ENCODE measurements at places on chromosomes 4 and X.

- H3K4me1 ChIP-seq, result no peaks in the 10 kb centered on the region
- no peaks in the 10 kb centered on the region for H3K36me3 ChIP-seq
- H3K27ac ChIP-seq, result no peak overlapping the region
- DNase-seq, result no peak
- H3K27me3 ChIP-seq, result no peaks in the 10 kb centered on the region
These were observed 364.5 kb downstream of the MAPK10 start for GRCh38 chr4:85995361-85995760.

DNA sequence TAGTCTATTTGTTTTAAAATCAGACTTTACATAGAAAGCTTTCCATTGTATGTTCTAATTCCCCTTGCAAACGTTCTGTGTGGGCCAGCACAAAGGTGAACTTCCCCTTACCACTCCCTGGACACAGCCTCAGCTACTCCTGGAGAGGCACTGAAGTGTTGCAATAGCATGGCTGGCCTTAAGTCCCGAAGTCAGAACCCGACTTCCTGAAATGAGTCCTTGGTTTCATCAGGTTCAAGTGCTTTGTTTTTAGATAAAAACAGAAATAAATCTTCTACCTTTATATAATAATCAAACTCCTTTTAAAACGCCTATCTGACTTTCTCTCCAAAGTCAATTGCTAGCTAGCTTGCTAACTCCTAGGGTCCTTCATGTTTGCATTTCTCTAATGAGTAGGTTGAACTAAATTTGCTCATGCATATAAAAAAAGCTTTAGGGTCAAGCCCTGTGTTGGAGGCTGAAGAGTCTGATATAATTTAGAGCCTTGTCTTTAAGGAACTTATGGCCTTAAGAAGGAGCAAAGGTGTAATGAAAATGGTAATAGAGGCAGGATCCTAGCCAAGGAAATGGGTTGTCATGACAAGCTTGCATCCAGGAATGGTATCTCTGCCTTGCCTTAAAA lies 9.0 kb downstream of the BMP3 start:
- H3K4me1 ChIP-seq, result no peaks in the 10 kb centered on the region
- DNase-seq, result no peak
- H3K4me3 ChIP-seq, result no peak overlapping the region
- H3K27me3 ChIP-seq, result no peaks in the 10 kb centered on the region

DNA sequence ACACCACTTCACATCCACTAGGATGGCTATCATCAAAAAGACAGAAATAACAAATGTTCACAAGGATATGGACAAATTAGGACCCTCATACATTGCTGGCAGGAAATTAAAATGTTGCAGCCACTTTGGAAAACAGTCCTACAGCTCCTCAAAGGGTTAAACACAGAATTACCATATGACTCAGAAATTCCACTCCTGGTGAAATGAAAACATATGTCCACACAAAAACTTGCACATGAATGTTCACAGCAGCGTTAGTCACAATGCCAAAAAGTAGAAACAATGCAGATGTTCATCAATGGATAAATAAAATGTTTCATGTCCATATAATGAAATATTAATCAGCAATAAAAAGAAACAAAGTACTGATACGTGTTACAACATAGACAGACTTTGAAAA lies 15.1 kb downstream of the S100G start:
- H3K36me3 ChIP-seq, result no peaks in the 10 kb centered on the region
- H3K27me3 ChIP-seq, result no peaks in the 10 kb centered on the region
- no peak overlapping the region for H3K27ac ChIP-seq
- H3K4me1 ChIP-seq, result no peaks in the 10 kb centered on the region
- no peak overlapping the region for H3K4me3 ChIP-seq
- no peak for DNase-seq

GRCh38 chr4:24769571-24769970 lies 25.8 kb upstream of the SOD3 start:
- no peaks in the 10 kb centered on the region for H3K27me3 ChIP-seq
- DNase-seq, result no peak
- no peak overlapping the region for H3K27ac ChIP-seq
- H3K4me3 ChIP-seq, result no peak overlapping the region

- H3K4me3 ChIP-seq, result no peak overlapping the region
- DNase-seq, result no peak
- no peak overlapping the region for H3K27ac ChIP-seq
- no peaks in the 10 kb centered on the region for H3K4me1 ChIP-seq
These were observed 2.1 kb downstream of the UGT8 start for GRCh38 chr4:114600672-114601071.

GRCh38 chr4:171340258-171340657 lies 472.9 kb upstream of the GALNTL6 start:
- H3K4me3 ChIP-seq, result no peak overlapping the region
- H3K27me3 ChIP-seq, result no peaks in the 10 kb centered on the region
- H3K27ac ChIP-seq, result no peak overlapping the region
- DNase-seq, result no peak

DNA sequence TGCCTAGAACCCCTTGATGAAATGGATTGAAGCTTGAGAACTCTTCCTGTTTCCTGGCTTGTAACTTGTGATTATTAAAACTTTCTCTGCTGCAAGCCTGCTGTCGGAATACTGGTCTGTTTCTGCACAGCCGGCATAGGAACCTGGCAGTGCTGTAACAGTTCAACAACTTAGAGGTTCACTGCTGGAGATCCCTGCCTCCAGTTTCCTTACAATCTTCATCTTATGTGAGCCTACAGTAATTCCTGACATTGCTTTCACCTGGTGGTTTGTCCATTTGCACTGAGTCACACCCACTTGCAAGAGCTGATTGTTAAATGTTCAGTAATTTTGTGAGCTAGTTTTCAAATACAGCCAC lies 1.3 kb upstream of the SEPSECS start:
- H3K4me3 ChIP-seq, result peak overlapping the region; percentile 96
- H3K4me1 ChIP-seq, result peaks cover 28% of the 10 kb centered on the region
- no peak for DNase-seq
- H3K36me3 ChIP-seq, result peaks cover 3% of the 10 kb centered on the region
- peak overlapping the region; percentile 97 for H3K27ac ChIP-seq

DNA sequence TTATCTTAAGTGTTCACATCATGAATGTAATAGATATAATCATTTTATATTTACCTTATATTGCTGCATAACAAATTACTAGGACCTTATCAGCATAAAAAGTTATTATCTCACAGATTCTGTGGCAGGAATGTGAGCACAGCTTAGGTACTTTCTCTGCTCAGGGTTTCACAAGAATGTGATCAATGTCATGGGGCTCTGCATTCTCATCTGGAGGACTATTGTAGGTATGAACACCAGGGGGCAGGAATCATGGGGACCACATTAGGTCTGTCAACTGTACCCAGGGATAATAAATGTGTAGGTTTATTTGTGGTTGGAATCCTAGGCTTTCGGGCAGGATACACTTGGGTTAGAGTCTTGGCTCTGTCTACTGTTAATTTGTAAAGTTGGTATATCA lies 519.2 kb downstream of the ARAP2 start:
- no peaks in the 10 kb centered on the region for H3K4me1 ChIP-seq
- no peak for DNase-seq
- no peak overlapping the region for H3K27ac ChIP-seq
- no peaks in the 10 kb centered on the region for H3K27me3 ChIP-seq

- DNase-seq, result no peak
- peak overlapping the region; percentile 55 for H3K27ac ChIP-seq
- H3K27me3 ChIP-seq, result no peaks in the 10 kb centered on the region
- peaks cover 4% of the 10 kb centered on the region for H3K36me3 ChIP-seq
- peaks cover 18% of the 10 kb centered on the region for H3K4me1 ChIP-seq
These were observed 61.6 kb upstream of the CD99 start for GRCh38 chrX:2629316-2630007.

Measured in CD8-positive, alpha-beta memory T cell (primary cell).